ENCODE measurements at places on chromosomes 7 and 10.

DNA sequence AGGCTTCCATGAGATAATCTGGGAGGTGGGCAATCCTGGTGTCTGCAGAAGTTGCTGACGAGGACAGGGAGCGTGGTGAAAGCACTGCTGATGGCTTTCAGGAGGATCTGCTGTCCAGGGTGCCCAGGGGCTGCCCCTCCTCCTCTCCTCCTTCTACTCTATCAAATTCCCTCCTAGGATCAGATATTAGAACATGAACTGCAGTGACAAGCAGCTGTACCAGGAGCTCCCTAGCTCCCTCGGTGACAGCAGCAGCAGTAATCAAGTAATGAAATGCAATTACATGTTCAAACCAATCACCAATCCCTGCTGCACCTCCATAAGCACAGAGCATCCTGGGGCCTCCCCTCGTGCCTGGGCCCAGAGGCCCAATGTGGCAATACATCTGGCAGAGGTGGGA, 46.9 kb downstream of the GRID1 start:
- no peak for DNase-seq

DNA sequence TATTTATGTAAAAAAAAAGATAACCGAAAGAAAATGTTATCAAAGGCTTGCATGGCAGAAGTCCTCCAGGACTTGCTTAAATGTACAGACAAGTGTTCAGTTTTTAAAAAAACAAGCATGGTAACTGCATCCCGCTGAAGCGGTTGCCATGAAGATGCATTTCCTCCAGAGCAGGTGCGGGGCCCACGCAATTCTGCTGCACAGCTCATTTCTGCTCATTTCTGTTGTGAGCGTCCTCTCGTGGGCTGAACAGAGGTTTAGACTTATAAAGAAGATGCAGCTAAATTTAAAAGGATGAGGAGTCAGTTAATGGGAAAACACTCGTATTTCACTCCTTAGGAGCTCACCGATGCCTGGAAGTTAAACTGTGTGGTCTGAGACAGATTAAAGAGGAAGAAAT, 247.6 kb downstream of the DNAJB6 start:
- DNase-seq: no peak

DNA sequence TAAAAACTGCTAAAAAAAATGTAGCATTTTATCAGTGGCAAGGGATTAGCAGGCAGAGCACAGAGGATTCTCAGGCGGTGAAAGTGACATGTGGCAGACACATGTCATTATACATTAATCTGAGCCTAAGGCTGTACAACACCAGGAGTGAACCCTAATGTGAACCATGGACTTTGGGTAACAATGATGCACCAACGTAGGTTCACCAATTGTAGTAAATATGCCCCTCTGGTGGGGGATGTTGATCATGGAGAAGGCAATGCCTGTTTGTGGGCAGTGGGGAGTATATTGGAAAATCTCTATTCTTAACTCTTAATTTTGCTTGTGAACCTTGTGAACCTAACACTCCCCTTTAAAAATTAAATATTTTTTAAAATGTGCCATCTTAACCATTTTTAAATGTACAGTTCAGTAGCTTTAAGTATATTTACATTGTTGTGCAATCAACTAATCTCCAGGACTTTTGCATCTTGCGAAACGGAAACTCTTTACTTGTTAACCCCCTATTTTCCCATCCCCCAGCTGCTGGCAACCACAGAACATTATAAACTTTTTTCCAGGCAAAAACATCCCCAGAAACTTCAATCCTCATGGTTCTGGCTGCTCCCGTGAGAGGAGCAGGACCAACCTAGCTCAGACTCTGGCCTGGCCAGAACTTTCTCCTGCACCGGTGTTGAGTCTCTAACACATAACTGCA, 29.9 kb downstream of the LRRC20 start:
- DNase-seq: no peak

DNA sequence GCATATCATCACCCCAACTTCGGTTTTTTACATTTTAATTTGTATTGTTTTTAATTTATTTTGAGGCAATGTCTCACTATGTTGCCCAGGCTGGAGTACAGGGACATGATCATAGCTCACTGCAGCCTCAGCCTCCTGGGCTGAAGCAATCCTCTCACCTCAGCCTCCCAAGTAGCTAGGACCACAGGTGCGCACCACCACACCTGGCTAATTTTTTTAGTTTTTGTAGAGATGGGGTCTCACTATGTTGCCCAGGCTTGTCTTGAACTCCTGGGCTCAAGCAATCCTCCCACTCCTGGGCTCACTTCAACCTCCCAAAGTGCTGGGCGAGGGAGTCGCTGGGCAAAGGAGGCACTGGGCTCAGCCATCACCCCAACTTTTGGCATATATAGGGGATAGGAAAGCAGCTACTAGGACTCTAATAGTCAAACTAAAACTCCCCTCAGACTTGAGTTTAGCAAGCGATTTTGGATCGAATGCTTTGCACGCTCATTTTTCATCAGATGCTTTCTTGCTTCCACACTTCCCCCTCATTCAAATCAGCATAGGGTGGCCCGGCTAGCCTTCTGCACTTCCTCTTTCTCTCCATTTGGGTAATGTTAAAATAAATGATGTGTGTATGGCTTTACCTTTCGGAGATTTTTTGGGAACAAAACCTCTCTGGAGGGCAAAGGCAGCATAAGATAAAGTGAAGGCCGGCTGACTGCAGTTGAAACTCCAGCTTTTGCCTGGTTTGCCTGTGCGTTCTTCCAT, 20.8 kb upstream of the NMT2 start:
- no peak for DNase-seq

DNA sequence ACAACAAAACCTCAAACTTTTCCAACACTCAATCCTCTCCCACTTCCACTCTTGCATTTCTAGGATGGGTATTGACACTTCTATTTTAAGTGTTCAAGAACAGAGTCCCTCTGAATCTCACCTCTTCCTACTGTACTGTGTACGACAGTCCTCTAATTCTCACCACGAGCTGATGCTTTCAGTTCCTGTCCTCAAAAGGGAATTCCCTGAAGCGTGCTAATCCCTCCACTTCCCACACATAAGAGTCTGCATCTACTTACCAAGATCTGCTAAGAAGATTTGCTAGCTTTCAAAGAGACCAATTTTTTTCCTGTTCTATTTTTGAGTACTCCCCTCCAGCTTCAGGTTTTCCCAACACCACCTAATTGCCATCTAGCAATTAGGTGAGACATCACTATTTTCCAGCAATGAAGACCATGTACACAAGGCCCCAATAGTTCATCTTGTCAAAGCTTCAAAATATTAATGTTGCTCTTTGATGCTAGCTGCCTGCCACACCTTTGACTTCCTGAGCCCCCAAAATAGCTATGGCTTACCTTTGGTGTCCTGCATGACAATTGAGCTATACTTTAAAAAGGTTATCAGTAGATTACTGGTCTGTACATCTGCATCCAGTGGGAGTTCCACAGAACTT, 54.4 kb downstream of the ARMH3 start:
- DNase-seq: no peak

DNA sequence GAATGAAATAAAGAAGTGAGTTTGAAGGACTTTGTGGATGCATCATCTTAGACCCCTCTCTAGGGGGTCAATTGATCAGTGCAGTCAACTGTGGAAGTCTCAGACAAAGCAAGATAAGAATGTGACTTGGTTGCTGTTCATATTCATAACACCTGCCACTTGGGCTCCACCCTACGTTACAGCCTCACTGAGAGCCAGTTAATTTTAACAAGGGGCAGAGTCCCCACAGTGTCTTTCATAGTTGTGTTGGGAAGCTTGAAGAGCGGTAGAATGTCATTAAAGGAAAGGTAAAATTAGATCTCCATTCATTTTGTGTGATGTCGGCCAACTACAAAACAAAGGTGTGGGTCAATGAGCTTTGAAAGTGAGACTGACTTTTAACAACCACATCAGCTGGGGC, 442.1 kb upstream of the C7orf33 start:
- DNase-seq: no peak

DNA sequence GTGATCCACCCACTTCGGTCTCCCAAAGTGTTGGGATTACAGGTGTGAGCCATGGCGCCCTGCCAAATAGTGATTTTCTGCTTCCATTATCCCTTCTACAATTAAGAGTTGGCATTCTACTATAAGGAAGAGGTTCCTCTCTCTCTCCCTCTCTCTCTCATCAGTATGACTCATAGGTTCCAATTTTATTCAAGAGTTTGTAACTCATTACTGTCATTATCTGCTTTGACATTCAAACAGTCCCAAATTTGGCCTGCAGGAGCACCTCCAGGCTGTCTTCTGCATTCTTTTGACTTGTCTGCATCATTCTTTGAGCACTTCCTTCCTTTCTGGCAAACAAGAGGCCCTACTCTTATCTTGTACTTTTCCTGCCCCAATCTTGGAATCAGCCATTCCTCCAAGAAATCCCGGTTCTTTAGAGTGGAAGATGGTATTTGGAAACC, 33.2 kb upstream of the CALU start:
- no peak for DNase-seq

DNA sequence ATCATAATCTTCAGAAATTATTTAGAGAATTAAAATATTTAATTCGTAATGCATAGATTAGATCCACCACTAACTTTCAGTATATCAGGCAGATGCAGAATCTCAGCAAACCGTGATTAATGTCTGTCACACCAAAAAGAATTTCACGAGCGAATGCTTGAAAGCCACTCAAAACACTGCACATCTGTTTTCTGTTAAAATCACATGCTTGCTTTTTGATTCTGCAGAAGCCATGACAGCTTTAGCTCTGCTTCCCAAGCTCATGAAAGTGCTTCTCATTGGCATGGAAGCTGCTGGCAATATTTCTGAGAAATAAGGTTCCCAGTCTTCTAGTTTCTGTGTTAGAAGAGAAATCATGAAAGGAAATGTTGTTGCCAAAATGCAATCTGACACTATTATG, 837.8 kb upstream of the LRRN3 start:
- DNase-seq: no peak

GRCh38 chr10:119541459-119542356, 811 bp downstream of the RGS10 start:
- DNase-seq: peak; percentile 29

- DNase-seq: no peak
These were observed 242.2 kb downstream of the ATRNL1 start for GRCh38 chr10:115335366-115335765.

- DNase-seq: no peak
These were observed 90.0 kb downstream of the PRKAG2 start for GRCh38 chr7:151786936-151787335.

- peak; percentile 77 for DNase-seq
These were observed 111.5 kb downstream of the CCNY start for GRCh38 chr10:35447693-35448407.

- no peak for DNase-seq
These were observed 4.7 kb downstream of the ZNF775 start for GRCh38 chr7:150383710-150384397.
